ENCODE measurements at places on chromosomes 3 and 15. TPM values are rescaled to one million over a fixed set of nuclear protein-coding genes. Genes with fewer than 3 reads are reported as not detected.

- no peak for DNase-seq
Measured at GRCh38 chr15:65914981-65915925, 46.0 kb downstream of the RAB11A start.

DNA sequence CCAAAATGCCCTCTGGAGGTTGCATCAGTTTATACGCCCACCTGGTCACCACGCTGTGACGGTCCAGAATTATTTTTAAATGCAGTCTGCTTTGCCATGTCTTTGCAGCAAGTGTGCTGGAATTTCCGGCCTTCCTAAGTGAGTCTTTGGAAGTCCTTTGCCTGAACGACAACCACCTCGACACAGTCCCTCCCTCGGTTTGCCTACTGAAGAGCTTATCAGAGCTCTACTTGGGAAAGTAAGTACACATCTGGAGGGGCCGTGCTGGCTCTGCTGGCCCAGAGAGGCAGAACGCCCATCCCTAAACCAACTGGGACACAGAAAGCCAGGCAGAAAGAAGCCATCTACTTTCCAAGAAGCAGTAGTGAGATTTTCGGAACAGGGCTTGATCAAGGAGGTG lies 101.8 kb downstream of the LRRK1 start:
- DNase-seq = no peak

- DNase-seq = no peak
Measured at GRCh38 chr3:56321383-56321782, 146.9 kb downstream of the ERC2 start.

DNA sequence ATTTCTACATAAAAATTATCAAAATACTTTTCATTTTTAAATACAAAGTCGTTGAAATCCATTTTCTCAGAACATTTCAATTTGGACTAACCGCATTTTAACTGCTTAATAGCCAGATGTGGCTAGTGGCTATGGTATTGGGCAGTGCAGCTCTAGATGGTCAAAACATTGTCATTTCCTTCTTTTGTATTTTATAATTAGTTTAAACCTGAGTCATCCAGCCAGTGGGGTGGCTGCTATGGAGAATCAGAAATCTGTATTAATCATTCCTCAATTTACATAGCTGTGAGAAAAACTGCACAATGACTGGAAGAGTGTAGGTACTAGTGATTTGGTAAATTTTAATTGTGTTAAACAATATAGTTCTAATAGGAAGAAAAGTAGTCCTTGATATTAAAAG lies 245.3 kb downstream of the PDZRN3 start:
- no peak for DNase-seq

- no peak for DNase-seq
Measured at GRCh38 chr3:46713898-46714552, 3.6 kb downstream of the PRSS50 start.

GRCh38 chr3:79160421-79160820 lies 607.4 kb downstream of the ROBO1 start:
- no peak for DNase-seq

DNA sequence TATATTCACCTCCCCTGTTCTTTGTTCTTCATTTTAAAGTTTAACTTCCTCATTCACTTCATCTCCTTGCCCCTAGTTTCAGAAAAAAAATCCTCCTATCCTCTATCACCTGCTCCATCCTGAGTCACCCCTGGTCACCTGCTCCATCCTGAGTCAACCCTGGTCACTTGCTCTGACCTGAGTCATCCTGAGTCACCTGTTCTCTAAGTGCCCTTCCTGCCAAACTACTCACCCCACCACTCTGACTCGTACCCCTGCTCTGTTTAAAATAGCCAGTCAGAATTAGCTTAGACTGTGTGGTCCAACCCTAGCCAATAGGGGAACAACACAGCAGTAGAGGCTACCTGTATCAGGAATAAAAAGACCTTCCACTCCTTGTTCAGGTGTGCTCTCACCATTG lies 716.9 kb downstream of the ZBBX start:
- DNase-seq = no peak

DNA sequence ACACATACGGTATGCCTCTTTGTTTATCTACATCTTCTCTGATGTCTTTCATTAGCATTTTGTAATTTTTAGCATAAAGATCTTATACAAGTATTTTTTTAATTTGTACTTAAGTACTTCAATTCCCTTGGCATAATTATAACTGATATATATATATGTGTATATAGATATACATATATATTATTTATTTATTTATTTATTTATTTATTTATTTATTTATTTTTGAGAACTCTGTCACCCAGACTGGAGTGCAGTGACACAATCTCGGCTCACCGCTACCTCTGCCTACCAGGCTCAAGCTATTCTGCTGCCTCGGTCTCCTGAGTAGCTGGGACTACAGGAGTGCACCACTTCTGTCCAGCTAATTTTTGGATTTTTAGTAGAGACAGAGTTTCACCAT lies 382.7 kb downstream of the EPHA3 start:
- DNase-seq = no peak

GRCh38 chr15:48628832-48629231 lies 16.7 kb downstream of the FBN1 start:
- no peak for DNase-seq

GRCh38 chr3:117411971-117412370 lies 702.4 kb downstream of the TUSC7 start:
- no peak for DNase-seq

DNA sequence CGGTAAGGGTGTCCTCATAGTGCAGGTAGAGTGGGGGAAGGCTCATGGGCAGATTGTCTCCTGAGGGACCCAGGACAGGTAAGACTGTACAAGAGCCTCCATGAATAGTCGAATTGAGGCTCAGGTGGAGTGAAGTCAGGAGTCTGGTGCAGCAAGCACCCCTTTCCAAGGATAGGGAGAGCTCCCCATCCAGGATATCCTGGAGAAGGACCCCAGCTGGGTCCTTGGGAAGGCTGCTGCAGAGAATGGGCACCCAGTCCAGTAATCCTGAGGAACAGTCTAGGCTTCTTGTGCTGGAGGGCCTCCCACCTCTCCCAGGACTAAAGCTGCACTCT lies 592 bp downstream of the DUOXA2 start:
- DNase-seq = no peak

DNA sequence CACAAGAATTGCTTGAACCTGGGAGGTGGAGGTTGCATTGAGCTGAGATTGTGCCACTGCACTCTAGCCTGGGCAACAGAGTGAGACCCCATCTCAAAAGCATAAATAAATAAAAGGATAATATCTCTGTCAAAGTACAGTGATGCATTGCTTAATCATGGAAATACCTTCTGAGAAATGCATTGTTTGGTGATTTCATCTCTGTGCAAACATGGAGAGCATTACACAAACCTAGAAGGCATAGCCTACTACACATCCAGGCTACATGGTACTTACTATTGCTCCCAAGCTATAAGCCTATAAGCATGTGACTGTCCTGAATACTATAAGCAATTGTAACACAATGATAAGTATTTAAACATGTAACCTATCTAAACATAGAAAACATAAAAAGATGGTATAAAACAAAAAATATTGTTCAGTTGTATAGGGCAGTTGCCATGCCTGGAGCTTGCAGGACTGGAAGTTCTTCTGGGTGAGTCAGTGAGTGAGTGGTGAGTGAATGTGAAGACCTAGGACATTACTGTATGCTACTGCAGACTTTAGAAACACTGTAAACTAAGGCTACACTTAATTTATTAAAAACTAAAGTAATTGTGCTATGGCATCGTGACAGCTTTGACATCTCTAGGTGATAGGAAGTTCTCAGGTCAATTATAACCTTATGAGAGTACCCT lies 93.6 kb upstream of the SNRPN start:
- DNase-seq = no peak

GRCh38 chr3:175495331-175495730 lies 636.2 kb downstream of the NAALADL2 start:
- no peak for DNase-seq

DNA sequence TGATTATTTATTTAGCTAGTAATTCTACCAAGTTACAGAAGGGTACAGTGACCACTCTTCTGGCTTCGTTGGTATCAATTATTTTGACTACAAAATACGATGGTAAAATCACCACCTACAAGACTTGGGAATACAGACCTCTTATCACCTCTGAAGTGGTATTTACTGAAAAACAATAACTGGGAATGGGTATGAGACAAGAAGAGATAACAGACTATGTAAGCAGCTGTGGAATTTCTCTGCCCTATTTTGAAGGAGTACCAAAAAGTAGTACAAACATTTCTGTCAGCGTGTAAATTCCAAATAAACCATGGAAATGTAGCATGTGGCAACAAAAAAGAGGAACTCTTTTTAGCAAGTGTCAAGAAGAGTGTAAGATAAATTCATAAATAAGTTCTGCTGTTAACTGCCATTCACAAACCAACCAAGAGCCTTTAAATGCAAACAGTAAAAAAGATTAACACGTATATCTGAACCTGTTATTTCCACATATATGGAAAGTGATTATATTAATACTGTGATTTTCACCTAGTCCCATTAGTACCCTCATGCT lies 77.0 kb upstream of the SLC12A8 start:
- no peak for DNase-seq

GRCh38 chr15:50256188-50257041 lies 9.1 kb downstream of the HDC start:
- no peak for DNase-seq

- DNase-seq = no peak
Measured at GRCh38 chr15:90063770-90064247, 38.5 kb downstream of the IDH2 start.

- no peak for DNase-seq
Measured at GRCh38 chr3:87045473-87045872, 54.5 kb upstream of the VGLL3 start.

The CILP gene
- total RNA-seq = not detected

The FILIP1L gene
- 0.09 TPM for total RNA-seq

The RASGRP1 gene
- total RNA-seq = 102 TPM

The RBP2 gene
- total RNA-seq = not detected

The HIGD2B gene
- 0.68 TPM for total RNA-seq

The ITIH1 gene
- total RNA-seq = not detected
